A673 (cell line): ENCODE measurements at places on chromosomes 16 and 17. TPM values are rescaled to one million over a fixed set of nuclear protein-coding genes. Genes with fewer than 3 reads are reported as not detected.

CTF1 gene
- 1.4 and 1.6 TPM in 2 replicates for total RNA-seq

SLFN13 gene
- total RNA-seq: 31.6 and 34.0 TPM in 2 replicates

PHLPP2 gene
- 16.3 and 18.3 TPM in 2 replicates for total RNA-seq

TBC1D3I gene
- total RNA-seq: 0.58 TPM in 1 of 2 replicates, not detected in the other

DNA sequence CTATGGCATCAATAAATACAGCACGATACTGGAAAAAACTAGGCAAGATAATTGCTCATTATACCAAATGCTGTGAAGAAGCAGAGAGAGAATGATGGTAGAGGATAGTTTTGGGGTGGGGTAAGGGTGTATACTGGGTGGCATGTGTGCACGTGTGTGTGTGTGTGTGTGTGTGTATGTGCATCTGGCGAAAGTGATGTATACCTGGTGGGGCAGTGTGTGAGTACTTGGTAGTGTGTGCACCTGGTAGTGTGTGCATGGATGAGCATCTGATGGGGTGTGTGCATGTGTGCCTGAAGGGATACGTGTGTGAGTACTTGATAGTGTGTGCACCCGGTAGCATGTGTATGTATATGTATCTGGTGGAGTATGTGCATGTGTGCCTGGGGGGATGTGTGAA, 347.3 kb downstream of the CPPED1 start:
- no peak overlapping the region for H3K27ac ChIP-seq
- no peaks in the 10 kb centered on the region for H3K4me1 ChIP-seq
- H3K36me3 ChIP-seq: no peaks in the 10 kb centered on the region
- no peaks in the 10 kb centered on the region for H3K27me3 ChIP-seq
- no peak for DNase-seq

GRCh38 chr17:30344283-30345088, 10.6 kb upstream of the TMIGD1 start:
- no peaks in the 10 kb centered on the region for H3K36me3 ChIP-seq
- H3K4me3 ChIP-seq: no peak overlapping the region
- no peak for DNase-seq

TNS4 gene
- total RNA-seq: not detected in 2 replicates

DNA sequence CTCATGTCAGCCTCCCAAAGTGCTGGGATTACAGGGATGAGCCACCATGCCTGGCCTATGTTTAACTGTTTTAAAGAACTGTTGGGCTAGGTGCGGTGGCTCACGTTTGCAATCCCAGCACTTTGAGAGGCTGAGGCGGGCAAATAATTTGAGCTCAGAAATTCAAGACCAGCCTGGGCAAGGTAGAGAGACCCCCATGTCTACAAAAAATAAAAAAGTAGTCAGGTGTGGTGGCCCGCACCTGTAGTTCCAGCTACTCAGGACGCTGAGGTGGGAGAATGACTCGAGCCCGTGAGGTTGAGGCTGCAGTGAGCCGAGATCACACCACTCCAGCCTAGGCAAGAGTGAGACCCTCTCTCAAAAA, 1.9 kb upstream of the ITGAL start:
- H3K4me1 ChIP-seq: no peaks in the 10 kb centered on the region
- no peaks in the 10 kb centered on the region for H3K27me3 ChIP-seq
- H3K4me3 ChIP-seq: no peak overlapping the region
- H3K27ac ChIP-seq: no peak overlapping the region
- no peak for DNase-seq

GRCh38 chr17:61809816-61810392, 53.4 kb downstream of the BRIP1 start:
- peaks cover 4% of the 10 kb centered on the region for H3K36me3 ChIP-seq
- no peak overlapping the region for H3K4me3 ChIP-seq
- DNase-seq: peak; percentile 92

GRCh38 chr16:85851034-85851785, 47.8 kb upstream of the IRF8 start:
- H3K4me1 ChIP-seq: no peaks in the 10 kb centered on the region
- H3K4me3 ChIP-seq: no peak overlapping the region
- no peak overlapping the region for H3K27ac ChIP-seq
- H3K36me3 ChIP-seq: no peaks in the 10 kb centered on the region
- DNase-seq: no peak

SEPTIN1 gene
- total RNA-seq: 0.86 and 1.3 TPM in 2 replicates

GRCh38 chr17:229709-230394, 48.4 kb upstream of the DOC2B start:
- H3K27me3 ChIP-seq: no peaks in the 10 kb centered on the region
- peaks cover under 1% of the 10 kb centered on the region for H3K4me1 ChIP-seq
- H3K36me3 ChIP-seq: no peaks in the 10 kb centered on the region
- DNase-seq: no peak

- no peaks in the 10 kb centered on the region for H3K27me3 ChIP-seq
- no peak overlapping the region for H3K4me3 ChIP-seq
- H3K27ac ChIP-seq: no peak overlapping the region
- peaks cover 15% of the 10 kb centered on the region for H3K36me3 ChIP-seq
- H3K4me1 ChIP-seq: peaks cover 5% of the 10 kb centered on the region
- peak; percentile 68 for DNase-seq
These were observed 40.7 kb upstream of the ANKFY1 start for GRCh38 chr17:4304417-4305027.

DNA sequence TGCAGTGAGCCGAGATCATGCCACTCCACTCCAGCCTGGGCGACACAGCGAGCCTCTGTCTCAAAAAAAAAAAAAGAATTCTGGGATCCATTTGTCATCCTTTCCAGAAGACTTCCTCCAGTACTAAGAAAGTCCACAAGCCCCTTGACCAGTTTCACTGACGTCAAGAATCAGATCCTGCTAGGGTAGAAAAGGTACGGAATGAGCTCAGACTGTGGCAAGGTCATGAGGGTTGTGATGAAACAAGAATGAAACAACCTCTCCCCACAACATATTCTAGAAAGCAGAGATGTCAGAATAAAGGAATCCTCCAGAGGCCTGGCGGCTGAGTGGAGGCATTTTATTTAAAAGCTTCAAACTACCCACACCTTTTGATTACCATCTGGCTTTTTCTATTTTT, 29.9 kb downstream of the TRAF4 start:
- no peak overlapping the region for H3K4me3 ChIP-seq
- H3K36me3 ChIP-seq: no peaks in the 10 kb centered on the region
- H3K27ac ChIP-seq: no peak overlapping the region
- no peaks in the 10 kb centered on the region for H3K27me3 ChIP-seq
- peaks cover 3% of the 10 kb centered on the region for H3K4me1 ChIP-seq

DNA sequence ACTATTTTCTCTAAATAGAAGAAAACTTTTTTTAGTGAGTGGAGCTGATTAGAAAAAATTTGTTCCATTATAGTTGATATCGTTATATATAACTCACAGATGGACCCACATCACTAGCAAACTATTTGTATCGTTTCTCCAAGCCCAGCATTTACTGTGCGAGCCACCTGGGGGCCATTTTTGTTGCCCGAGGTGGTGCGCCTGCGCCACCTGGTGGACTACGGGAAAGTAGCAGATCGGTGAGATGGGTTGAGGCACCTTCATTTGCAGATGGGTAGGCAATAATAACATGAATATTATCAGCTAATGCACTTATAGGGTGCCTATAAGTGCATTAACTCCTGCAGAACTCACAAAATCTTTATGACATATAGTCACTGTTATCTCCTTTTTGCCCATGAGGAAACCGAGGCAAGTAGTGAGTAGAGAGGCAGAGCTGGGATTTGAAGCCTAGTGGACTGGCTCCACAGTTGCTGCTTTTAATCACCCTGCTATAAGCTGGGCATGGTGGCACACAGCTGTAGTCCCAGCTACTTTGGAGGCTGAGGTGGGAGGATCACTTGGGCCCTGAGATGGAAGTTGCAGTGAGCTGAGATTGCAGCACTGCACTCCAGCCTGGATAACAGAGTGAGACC, 23.2 kb upstream of the NTN1 start:
- peak; percentile 77 for DNase-seq
- no peak overlapping the region for H3K4me3 ChIP-seq
- H3K4me1 ChIP-seq: no peaks in the 10 kb centered on the region
- no peaks in the 10 kb centered on the region for H3K36me3 ChIP-seq
- peaks cover 21% of the 10 kb centered on the region for H3K27me3 ChIP-seq
